ENCODE measurements at places on chromosomes 12 and 14. TPM values are rescaled to one million over a fixed set of nuclear protein-coding genes. Genes with fewer than 3 reads are reported as not detected.

The ULK1 gene
- 13.8 TPM for total RNA-seq

DNA sequence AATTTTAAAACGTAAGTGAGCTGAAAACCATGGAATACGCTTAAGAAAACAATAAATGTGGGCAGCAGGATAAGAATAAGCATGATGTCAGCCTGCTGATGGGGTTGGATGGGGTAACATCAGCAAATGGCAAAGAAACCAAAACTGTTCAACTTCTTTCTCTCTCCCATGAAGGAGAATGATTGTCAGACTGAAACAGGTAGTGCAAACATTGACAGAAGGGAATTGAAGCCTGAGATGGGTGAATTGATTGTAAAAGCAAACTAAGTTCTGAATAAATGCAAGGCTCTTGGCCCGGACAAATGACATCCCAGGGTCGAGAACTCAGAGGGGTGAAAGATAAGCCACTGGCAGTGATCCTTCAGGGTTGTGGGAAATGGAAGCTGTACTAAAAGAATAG is 182.6 kb downstream of the ETV6 start:
- no peak for DNase-seq

DNA sequence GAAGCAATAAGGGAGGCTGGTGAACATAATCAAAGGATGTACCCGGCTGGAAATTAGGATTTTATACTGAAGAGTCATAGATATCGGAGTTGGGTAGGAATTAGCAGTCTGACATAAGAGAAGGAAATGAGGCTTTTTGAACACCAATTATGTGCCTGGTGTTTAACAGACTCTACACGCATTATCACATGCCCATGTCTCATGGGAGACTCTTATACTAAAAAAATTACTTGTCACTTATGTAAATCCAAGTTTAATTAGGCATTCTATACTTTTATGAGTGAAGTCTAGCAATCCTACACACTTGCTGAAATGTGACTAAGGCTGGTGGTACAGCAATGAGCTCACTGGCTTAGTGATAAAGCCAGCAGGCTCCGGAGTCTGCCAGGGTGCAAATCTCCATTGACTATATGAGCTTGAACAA is 93.5 kb downstream of the NUAK1 start:
- DNase-seq = no peak

- no peak for DNase-seq
Measured at GRCh38 chr14:64671591-64671990, 32.6 kb upstream of the PLEKHG3 start.

The TAS2R43 gene
- 0.21 TPM for total RNA-seq

DNA sequence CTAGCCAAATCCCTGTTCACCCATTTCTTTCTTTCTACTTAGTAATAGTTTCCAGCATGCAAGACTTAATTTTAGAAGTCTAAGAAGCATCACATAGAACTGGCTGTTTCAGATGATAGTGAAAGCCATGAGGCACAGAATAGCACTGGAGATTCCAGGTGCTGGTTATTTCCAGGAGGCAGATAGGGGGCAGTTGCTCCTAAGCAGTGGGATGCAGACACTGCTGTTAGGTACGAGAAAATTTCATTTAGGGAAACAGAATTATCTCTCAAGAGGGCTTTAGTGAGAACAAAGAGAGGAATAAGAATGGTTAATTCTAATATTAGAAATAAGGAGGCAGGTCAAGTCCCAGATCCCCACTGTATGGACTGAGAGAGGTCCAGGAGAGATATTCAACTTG is 3.6 kb upstream of the MDGA2 start:
- DNase-seq = no peak

DNA sequence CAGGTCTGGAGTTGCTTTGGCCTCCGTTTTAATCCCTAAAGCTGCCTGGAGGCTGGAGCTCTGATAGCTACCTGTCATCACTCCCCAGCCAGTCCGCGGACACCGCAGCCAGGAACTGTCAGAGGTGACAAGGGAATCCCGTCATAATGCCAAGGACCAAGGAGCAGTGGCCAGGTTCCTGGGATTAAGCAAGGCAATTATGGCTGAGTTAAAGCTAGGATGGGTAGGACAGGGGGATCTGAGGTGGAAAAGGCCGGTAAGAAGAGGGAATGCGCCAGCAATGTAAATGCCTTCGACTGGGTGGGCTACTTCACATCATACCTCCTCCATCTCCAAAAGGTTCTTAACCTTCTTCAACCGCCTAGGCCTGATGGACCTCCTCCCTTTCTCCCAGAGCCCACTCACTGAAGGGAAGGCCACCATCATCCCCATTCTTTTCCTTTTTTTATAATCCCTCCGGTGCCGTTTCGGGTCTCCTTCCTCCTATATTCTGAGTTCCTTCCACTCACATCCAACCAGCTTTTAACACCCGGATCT is 1.9 kb downstream of the PPP1R3E start:
- DNase-seq = peak; percentile 36

The PLD4 gene
- not detected for total RNA-seq

DNA sequence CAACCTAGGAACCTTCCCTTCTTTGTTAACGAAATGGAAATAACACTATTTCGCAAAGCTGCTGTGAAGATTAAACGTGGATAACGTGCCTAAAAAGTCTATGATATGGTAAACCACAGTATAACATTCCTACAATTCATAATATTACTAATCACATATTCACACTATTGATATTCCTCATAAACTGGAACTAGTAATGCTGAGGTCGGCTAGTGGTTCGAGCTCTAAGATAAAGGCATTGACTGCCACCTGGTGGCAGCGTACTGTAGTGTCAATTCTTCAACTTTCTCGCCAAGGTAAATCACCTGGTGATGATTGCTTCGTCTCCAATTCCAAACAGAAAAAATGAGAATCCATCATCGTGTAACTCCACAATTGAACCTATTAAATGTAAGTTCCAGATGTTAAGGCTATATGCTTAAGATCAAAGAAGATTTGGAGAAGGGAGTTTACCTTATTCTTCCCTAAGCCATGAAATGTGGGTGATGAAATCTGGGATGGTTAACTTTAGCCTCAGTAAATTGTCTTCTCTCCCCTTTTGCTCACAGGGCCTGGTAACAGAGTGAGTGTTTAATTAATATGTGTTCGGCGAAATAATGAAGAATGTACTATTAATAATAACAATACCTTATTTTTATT is 197.5 kb upstream of the TMEM132C start:
- peak; percentile 24 for DNase-seq

The SERPINA3 gene
- not detected for total RNA-seq

- DNase-seq = peak; percentile 34
Measured at GRCh38 chr12:104458694-104459367, 2.1 kb downstream of the CHST11 start.

- peak; percentile 71 for DNase-seq
Measured at GRCh38 chr14:55102141-55102621, 26.9 kb upstream of the LGALS3 start.

- DNase-seq = no peak
Measured at GRCh38 chr12:99059824-99060511, 414.9 kb downstream of the APAF1 start.

The KERA gene
- not detected for total RNA-seq

DNA sequence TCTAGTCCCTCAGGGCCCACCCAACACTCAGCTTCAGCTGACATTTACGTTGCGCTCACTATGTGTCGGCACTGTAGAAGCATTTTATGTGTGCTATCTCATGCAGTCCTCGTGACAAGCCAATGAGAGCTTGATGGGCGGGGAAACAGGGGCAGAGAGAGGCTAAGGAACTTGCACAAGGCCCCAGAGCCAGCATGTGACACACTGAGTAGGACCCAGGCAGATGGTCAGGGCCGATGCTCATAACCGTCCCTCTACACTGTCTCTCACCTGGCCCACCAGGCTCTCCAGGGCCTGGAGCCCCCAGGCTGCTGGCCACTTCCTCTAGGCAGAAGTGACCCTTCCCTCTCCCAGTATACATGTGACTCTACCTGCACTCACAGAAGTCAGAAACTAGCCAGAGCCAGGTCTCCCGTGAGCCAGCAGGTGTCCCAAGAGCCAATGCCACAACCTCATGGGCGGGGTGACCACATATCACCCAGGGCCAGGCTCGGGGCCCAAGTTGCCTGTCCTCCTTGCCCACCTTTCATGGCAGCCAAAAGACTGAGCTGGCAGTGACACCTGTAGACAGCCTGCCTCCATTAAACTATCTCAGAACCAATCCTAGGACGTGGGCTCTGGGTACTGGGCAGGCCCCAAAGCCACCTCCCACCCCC is 38.3 kb downstream of the TTC7B start:
- DNase-seq = no peak

The AQP5 gene
- not detected for total RNA-seq

GRCh38 chr14:54366736-54367735 is 29.8 kb upstream of the CDKN3 start:
- DNase-seq = peak; percentile 43

The INHBC gene
- total RNA-seq = not detected

GRCh38 chr12:116302166-116303058 is 24.9 kb upstream of the MED13L start:
- no peak for DNase-seq

The CYP27B1 gene
- total RNA-seq = 8.2 TPM

DNA sequence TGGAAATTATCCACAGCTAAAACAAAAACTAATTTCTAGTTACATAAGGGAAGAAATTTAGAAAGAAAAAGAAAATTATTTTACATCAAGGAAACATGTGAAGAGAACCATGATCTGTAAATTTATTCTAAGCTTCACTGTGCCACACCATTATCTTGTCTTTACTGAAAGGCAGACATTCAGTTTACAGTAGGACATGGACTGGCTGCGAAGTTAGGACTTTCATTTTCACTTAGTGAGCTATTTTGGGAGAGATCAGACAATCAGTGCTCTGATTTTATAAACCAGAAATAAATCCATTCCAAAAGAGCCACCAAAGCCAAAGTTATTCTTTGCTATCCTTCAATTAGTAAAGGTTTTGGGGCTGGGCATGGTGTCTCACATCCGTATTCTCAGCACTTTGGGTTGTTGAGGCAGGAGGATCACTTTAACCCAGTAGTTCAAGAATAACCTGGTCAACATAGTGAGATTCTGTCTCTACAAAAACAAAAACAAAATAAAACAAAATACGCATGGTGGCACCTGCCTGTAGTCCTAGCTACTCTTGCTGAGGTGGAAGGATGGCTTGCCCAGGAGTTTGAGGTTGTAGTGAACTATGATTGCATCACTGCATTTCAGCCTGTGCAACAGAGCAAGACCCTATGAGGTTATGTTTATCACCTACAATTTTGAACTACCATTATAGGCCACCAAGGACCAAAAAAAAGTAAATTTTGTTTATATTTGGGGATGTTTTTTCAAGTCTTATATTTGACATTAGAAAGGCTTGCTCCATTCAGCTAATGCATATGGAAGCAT is 1084.8 kb upstream of the ATXN7L3B start:
- no peak for DNase-seq

DNA sequence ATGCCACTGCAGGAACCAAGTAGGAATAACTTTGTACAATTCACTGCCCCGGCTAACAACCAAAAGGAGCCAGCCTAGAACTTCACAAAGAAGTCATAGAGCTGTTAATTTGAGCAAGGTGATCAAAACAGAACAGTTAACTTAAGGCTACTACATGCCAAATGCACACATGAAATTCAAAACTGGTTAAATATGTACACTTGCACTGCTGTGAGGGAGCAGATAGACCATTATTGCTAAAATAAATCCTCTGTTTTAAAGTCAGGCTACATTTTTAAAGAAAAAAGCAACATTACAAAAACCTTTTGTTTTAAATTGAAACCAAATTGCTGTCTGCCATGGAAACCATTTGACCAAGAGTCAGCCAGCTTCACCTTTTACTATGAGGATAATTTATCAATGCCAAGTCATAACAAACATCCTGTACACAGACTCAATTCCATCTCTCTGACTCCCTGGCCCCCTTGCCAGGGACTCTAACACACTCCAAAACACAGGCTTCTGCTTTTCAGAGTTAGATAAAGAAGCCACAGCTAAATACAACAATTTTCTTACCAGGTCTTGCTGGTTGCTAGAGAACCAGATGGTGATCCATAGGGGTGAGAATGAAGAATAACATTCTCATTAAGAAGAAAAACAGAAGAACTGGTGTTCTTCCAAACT is 84.0 kb downstream of the LRP6 start:
- DNase-seq = no peak

DNA sequence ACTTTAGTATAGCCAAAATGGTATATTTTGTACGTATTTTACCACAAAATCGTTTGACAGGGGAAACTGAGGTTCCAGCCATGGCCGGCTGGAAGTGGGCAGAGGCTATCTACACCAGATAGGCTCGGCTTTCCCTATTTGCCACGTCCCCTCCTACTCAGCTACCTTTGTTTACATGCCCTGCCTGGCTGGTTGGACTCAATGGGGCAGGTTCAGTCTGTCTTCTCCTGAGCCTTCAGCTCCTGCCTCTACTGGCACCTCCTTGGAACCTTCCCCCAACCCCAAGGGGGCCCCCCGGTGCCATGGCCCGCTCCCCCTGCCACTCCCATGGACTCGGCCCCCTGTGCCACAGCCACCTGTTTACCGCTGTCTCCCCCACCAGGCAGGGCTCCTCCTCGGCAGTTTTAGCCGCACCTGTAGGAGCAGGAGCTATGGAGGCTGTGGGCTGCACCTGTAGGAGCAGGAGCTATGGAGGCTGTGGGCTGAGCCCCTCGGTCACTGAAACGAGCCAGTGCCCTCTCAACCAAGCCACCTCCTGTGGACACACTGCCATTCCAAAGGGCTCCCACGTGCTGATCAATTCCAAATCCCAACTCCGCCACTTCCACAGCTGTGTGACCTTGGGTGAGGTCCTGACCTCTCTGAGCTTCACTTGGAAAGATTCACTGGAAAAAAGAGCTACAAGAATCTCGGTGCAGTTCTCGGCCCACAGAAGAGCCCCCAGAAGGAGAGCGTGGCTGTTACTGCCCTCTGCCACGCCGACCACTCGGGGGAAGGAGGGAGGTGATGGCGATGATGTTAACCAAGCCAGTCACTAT is 62.2 kb downstream of the NCOR2 start:
- no peak for DNase-seq

The KLRG1 gene
- 5.4 TPM for total RNA-seq

The GNG2 gene
- total RNA-seq = 146 TPM

DNA sequence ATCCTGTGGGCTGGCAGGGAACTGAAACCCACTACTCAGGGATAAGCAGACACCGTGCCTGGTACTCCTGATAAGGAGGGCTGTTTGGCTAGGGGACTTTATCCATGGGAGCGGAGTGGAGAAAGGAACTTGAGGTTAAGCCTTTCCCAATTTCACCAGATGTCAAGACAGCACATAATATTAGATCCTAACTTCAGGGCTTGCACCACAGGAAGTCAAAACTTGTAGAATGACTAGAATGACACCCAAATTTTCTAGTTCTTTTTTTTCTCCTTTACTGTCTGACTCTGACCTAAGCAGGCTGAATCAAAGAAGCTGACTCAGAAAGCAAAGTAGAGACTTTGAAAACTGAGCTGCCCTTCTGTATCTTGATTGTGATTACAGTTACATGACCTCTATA is 7.1 kb upstream of the CGRRF1 start:
- DNase-seq = no peak

The LRFN5 gene
- not detected for total RNA-seq

DNA sequence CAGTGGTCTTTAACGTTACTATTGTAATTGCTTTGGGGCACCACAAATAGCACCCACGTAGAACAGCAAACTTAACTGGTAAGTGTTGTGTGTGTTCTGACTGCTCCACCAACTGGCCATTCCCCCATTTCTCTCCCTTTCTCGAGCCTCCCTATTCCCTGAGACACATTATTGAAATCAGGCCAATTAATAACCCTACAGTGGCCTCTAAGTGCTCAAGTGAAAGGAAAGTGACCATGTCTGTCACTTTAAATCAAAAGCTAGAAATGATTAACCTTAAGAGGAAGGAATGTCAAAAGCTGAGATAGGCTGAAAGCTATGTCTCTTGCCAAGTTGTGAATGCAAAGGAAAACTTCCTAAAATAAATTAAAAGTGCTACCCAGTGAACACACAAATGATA is 22.3 kb downstream of the PPP1R13B start:
- DNase-seq = no peak
